Renal cortex interstitium (tissue), 15 donors: ENCODE measurements at places on chromosomes 4 and X. TPM values are rescaled to one million over a fixed set of nuclear protein-coding genes. Genes with fewer than 3 reads are reported as not detected.

DNA sequence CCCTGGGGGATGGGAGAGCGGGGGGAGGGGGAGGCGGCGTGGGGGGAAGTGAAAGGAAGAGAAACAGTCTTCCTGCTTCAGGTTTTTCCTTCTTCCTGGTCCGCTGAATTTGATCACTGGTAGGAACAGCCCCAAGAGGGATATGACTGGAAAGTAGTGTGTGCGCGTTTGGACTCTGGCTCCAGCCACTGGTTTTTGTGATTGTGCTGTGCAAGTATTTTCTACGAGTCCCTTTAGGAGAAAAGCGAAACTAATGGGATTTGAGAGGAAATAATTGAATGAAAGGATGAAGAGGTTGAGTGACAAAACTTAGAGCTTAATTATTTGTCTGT lies 836 bp downstream of the PRRG1 start:
- DNase-seq: peak; percentile 5

GRCh38 chrX:18348047-18348446 lies 6.4 kb downstream of the SCML2 start:
- no peak for DNase-seq

DNA sequence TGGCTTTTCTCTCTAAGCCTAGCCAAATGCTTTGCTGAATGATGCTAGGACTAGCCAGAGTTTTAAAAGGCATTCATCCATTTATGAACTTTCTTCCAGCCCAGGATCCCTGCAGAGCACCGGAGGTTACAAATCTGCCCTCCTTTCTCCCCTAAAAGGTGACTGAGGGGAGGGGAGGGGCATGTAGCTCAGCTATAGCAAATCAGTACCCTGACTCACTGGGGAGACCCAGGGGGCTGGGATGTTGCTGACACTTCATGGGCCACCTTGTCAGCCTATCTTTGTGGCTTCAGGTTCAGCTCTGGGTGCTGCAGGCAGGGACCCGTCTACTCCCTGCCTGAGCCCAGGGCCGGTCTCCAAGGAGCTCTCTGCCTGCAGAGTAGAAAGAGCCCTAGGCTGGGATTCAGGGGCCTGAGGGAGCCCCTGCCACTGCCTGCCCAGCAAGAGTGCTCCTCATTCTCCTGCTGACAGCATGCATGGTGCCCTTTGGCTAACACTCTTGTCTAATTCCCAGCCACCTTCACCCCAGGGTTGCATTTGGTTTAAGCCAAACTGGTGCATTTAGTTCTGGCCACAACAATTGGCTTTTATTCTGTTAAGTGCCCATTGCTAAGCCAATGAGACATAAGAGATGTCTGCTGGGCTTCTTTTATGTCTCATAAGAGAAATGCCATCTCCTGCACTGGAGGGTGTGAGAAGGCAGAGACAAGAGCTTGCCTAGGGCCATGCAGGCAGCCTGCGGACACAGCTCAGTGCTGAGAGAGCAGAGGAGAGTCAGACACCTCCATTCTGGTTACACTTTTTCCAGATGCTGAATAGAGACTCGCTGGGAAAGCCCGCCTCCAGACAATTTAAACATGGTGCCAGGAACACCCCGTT lies 11.9 kb upstream of the UBA6 start:
- DNase-seq: no peak

GRCh38 chrX:139691493-139691842 lies 16.5 kb downstream of the MCF2 start:
- DNase-seq: no peak

- DNase-seq: no peak
These were observed 28.2 kb upstream of the MID1 start for GRCh38 chrX:10648614-10649013.

- DNase-seq: no peak
These were observed 34.7 kb downstream of the ERVMER34-1 start for GRCh38 chr4:52716364-52717151.

DNA sequence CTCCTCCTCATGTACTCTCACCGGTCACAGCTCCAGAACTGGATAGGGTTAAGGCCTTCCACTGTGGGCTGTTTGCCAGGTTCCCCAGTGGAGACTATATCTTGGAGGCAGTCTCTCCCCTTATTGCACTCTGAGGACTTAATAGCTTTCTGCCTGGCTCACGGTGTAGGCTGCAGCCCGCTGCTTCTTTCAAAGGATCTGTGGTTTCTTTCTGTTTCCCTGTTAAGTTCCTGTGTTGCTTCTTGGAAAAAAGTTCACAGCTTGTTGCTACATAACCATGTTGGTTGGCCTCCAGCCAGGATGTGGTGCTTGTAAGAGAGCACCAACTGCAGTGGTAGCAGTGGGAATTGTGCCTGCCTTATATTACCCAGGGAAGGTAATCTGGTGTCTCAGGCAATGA lies 24.9 kb upstream of the ZDHHC15 start:
- DNase-seq: no peak

DNA sequence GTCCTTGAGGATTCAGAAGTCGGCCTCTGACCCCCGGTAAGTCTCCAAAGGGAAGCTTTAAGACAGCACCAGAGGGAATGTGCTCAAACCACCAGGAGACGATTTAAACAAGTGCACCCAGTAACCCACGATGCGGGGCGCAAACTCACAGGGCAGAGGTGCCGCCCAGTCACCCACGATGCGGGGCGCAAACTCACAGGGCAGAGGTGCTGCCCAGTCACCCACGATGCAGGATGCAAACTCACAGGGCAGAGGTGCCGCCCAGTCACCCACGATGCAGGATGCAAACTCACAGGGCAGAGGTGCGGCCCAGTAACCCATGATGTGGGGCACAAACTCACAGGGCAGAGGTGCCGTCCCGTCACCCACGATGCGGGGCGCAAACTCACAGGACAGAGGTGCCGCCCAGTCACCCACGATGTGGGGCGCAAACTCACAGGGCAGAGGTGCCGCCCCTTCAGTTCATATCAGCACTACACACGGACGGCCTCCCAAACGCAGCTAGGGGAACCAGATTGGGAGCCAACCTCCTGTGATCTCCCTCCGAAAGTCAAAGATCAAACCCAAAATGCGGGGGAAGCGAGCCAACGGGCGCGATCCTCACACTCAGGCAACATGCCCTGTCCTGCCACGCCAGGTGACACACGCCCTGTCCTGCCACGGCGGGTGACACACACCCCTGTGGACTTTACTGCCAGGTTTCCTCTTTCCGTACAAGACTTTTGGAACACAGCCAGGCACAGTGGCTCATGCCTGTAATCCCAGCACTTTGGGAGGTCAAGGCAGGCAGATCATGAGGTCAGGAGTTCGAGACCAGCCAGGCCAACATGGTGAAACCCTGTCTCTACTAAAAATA lies 11.3 kb downstream of the PPP2R3B start:
- no peak for DNase-seq

DNA sequence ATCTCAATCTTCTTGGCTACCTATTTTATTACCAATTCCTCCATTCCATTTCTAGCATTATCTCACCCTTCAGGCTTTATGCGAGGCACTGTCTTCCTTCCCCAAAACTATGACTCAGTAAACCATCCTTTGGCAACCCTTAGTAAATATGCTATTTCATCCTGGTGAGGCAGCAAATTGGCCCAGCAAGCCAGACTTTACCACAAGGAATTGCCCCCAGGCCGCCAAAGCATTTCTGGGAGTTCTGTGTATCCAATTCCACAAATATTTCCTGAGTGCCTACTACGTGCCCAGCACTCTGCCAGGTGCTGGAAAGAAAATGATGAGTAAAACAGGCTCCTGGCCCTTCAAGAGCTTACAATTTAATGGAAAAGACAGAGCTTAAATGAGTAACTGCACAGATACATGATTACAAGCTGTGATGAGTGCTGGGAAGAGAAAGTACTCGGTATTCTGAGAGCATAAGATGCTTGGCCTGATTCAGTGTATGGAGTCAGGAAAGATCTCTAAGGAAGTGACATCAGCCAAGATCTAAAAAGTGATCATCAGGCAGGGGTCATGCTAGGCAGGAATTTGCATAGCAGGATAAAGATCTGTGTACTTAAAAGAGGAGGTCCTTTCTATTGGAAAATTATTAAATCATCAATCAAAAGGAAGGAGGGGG lies 193.8 kb downstream of the ADAMTS3 start:
- DNase-seq: no peak

DNA sequence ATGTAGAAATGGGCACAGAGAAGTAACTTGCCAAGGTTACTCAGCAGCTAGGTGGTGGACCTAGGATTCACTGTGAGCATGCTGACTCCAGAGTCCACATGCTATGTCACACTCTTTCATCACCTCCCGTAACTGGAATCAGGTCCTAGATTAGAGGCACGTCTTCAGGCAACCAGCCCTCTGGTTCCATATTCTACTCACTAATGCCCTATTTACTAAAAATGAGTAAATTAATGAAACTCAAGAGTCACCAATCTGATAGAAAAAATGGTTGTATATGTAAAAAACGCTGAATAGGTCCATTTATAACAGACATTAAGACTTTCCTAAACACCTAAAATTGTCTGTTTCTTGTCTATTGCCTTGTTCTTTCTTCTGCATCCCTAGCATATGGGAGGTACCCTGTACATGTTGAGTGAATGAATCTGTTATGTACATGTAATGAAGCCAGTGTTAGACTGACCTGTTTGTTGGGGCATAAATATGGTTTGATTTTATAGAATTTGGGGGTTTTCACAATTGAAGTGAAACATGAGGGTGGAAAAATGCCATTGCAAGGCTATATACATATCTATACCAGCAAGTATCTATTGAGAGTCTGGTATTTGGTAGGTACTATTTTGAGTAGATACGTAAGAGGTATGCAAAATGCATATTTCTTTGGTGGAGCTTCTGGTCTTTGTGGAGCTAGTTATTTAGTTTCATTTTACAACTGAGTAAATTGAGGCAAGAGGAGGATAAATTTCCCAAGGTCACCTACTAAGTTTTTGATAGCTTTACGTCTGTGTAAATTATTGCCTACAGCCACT lies 7.5 kb upstream of the RUFY3 start:
- DNase-seq: no peak

- no peak for DNase-seq
These were observed 65.2 kb upstream of the ZCCHC13 start for GRCh38 chrX:74238771-74239170.

- DNase-seq: no peak
These were observed 34.0 kb upstream of the AMOT start for GRCh38 chrX:112874614-112875013.

DNA sequence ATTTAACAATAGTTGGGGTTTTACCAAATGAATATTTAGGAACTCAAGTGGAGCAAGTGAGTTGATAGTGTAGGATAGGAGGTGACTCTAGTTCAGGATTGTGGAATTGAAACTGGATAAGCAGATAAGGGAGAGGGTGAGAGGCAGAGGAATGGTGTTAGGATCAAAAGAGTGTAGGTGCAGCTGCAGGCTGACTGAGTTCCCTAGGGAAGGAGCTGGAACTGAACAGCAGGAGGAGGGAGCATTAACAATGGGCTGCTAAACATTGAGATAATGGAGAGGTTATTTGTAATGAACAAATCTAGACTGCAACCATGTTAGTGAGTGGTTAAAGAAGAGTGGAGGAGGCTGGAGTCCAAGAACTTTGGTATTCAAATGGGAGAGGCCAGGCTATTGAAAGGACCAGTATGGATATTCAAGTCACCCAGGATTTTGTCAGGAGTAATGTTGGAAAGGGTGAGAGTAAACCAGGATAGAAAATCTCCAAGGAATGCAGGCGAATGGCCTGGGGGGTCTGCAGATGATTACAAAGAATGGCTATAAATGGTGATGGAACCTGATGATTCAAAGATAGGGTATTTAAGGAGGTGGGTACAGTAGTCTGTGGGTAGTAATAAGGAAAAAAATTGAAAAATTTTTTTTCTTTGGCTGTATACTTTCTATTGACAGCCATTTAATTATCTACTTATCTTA lies 497.1 kb upstream of the TENM3 start:
- DNase-seq: no peak

- peak; percentile 12 for DNase-seq
These were observed 137.4 kb downstream of the DKK2 start for GRCh38 chr4:106898621-106899230.

GRCh38 chr4:87192145-87192919 lies 28.1 kb downstream of the KLHL8 start:
- no peak for DNase-seq

DNA sequence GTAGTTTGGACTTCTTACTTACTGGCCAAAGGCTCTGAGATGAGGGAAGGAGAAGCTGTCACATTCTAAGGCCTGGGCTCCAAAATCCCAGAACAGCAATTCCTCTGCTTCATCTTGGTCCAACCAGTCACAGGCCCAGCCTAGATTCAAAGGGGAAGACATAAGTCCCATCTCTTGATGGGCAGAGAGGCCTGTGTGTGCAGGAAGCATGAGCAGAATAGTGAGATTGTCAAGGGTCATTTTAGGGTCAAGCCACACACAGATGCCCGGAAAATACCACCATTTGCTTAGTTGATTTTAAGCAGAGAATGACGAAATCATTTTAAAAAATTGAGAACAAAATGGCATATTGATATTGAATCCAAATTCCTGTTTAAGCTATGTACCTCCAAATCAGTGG lies 580.9 kb upstream of the ZFP42 start:
- no peak for DNase-seq

- DNase-seq: no peak
These were observed 224.4 kb downstream of the CLCN4 start for GRCh38 chrX:10381193-10381592.

ANAPC10 gene
- 34.4 TPM for polyA plus RNA-seq

GLRA3 gene
- 0.14 TPM for polyA plus RNA-seq

SPON2 gene
- polyA plus RNA-seq: 5.0 TPM

GLRA2 gene
- 0.19 TPM for polyA plus RNA-seq

SOD3 gene
- 16.6 TPM for polyA plus RNA-seq

SMR3B gene
- not detected for polyA plus RNA-seq

ZAR1 gene
- polyA plus RNA-seq: not detected
